Peyer's patch (tissue), 4 donors: ENCODE measurements at places on chromosomes 3 and 15.

- DNase-seq = no peak
Observed at GRCh38 chr3:114179575-114179974, 723 bp upstream of the DRD3 start.

GRCh38 chr3:61765157-61765876 lies 203.9 kb downstream of the PTPRG start:
- no peak for DNase-seq

GRCh38 chr3:129233538-129233937 lies 15.9 kb upstream of the COPG1 start:
- no peak for DNase-seq

DNA sequence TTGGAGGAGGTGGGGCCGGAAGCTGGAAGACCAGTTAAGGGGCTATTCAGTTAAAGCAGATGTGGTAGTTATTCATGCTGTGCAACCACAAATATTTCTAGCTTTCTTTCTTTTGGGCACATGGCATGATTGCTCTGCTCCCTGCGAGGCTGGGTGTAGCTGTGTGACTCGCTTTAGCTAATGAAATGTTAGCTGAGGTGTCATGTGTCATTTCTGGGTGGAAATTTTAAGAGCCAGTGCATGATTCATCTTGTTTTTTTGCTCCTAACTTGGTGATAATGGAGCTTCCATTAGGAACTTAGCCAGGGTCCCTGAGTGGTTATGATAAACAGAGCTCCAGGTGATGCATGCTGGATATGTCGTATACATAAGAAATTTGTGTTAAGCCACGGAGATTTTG lies 300.6 kb downstream of the SATB1 start:
- no peak for DNase-seq

DNA sequence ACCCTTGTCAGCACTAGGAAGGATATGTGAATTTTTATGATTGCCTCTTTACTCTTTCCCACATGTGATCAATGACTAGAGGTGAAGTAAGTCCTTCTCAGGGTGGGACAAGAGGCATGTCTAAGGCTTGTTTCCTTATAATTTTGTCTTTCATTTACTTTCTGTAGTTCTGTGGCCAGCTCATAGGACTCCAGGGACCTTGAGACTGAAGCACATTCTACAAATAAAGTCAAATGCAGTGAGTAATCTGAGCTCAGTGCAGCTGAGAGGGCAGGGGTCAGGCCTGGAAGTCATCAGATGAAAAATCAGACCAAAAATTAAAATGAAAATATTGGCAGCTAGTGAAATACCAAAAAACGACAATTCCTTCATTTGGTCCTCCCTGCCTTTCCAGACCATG lies 424.7 kb upstream of the THBS1 start:
- no peak for DNase-seq

DNA sequence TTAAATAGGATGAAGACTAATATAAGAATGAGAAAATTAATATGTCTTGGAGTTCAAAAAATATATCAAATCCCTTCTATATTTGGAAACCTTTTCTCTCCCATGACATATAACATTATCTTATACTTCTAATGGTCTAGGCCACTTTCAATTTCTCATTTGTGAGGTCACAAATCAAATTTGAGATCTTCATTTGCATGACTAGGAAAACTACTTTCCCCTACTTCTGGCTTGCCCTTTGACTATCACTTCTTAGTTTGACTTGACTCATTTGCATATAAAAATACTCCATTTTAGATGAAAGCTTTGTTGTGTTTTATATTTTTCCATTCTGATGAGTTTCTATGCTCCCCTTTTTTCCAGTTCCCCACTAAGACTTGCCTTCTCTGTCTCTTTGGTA lies 598.6 kb upstream of the TBL1XR1 start:
- DNase-seq = no peak

DNA sequence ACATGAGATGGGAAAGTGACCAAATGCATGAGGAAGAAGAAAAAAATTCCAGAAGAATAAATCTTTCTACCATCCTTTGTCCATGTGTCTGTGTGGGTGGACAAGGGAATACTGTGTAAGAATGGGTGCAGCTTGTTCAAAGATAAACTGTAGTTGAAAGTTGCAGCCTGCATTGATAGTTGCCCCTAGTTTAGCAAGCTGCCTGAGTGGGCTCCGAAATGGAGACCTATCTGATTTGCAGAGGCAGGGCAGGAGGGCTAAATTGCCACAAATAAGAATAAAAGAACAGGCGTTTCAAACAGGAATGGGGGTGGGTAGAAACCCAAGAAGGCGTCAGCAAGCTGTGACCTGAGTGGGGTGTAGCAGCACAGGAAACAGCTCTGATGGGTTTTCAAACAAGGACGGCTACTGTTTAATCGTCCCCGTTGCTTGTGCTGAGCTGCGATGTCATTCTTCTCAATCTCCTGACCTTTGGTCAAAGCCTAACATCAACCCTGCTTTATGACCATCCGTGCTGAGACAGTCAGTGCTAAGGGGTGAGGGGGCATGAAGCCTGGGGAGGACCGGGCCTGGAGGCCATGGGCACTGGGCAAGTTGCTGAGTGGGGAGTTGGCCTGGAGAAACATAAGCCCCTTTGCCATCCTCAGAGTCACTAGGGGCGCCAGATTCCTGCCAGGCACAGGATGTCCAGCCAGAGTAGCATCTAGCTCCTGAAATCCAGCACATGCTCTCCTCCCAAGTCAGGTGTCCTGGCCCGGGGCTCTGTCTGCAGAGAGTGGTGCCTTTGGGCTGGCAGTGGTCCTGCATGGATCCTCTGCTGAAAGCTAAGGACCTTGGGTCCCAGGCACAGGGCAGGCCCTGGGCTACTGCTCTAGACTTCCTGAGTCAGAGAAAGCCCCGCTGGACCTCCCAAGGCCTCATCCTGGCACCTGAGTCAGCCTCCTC lies 19.2 kb upstream of the C15orf39 start:
- DNase-seq = no peak

- peak; percentile 23 for DNase-seq
Observed at GRCh38 chr3:15301761-15302160, 30.6 kb downstream of the SH3BP5 start.

DNA sequence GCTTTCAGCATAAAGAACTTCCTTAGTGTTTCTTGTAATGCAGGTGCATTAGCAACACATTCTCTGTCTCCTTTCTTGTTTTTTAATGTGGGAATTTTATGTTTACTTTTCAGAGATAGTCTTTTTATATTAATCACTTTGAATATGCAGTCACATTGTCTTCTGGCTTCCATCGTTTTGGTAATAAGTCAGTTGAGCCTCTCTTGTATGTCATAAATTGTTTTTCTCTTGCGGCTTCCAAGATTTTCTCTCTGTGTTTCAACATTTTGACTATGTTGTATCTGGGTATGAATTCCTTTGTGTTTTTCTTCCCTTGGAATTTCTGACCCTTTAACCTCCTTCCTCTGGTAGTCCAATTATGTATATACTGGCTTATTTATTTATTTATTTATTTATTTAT lies 25.3 kb downstream of the GABRG3 start:
- no peak for DNase-seq

GRCh38 chr3:55245351-55245750 lies 241.8 kb downstream of the WNT5A start:
- no peak for DNase-seq

- no peak for DNase-seq
Observed at GRCh38 chr15:39250001-39250400, 330.9 kb upstream of the THBS1 start.

DNA sequence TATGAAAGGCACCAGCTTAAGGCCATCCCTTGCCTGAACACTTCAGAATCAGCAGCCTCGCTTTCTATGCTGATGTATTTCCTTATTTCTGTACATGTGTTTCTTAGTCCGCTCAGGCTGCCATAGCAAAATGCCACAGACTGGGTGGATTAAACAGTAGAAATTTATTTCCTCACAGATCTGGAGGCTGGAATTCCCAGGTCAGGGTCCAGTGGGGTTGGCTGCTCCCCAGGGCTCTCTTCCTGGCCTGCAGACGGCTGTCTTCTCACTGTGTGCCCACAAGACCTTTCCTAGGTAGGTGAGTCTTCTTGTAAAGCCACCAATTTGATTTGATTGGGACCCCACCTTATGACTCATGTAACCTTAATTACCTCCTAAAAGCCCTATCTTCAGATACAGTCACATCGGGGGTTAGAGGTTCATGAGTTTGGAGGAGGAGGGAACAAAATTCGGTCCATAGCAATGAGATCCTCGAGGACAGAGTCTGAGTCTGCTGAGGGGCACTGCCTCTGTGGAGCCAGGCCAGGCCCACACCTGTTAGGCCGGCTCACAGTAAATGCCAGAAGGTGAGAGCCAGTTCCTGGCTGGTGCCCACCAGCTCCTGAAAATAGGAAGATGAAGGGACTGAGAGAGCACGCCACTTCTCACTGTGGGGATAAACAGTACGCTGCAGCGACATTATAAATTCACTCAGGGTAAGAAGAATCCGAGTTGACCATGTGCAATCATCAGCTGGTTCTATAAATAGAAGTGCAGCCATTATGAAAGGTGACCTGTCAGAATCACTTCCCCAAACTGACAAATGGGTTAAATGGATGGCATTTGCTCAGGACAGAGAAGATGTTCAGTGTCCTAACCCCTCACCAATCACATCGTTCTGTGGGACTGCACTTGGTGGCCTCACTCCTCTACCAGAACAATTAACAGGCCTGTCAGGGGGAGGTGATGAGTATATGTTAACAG lies 41.1 kb downstream of the CTXND1 start:
- no peak for DNase-seq

GRCh38 chr3:157487339-157487738 lies 15.9 kb downstream of the VEPH1 start:
- no peak for DNase-seq

DNA sequence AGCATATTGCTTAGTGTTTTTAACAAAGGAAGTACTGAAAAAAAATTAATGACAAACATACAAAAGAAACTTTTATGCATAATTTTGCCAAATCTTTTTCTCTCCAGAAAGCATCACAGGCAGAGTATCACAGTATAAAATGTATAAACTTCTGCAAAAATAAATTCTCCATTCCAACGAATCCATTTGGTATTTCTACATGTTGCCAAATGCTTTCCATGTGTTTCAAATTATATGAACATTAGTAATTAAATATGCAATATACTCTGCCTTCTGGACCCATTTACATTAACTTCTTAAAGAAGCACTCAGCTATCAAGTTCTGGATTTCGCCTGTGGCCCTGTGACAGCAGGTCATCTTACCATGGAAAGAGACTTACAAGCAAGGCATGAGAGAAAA lies 189.1 kb upstream of the ALCAM start:
- DNase-seq = no peak

DNA sequence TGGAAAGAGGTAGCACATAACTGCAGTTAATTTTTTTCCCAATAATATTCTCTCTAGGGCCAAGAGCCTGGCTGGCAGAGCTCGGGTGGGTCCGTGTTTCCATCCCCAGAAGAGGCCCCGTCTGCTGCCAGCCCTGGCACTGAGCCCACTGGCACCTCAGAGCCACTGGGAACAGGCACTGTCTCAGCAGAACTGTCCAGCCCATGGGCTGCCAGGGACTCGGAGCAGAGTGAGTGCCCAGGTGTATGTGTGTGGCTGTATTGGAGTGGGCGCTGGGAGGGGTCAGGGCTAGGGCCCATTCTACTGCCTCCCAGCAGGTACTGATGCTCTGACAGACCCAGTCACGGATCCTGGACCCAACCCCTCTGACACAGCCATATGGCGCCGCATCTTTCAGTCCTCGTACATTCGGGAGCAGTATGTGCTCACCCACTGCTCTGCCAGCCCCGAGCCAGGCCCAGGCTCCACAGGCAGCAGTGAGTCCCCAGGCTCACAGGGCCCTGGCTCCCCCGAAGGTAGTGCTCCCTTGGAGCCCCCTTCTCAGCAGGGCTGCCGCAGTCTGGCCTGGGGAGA lies 8.9 kb downstream of the VWA5B2 start:
- DNase-seq = no peak

DNA sequence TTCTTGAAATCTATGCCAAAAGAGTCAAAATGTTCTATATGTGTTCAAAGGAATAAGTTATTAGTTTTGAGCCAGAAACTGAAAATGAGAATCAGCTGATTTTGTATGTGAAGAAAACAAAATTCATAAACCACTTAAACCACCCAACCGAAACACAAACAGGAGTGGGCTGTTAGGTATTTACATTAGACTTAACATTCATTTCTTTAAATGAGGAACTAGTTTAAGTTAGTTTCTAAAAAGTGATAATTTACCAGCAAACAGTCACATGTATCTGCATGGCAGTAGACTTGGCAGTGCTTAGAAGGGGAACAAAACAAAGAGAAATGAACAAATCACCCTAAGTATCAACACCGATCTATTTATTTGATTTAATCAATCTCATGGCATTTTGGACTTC lies 128.0 kb downstream of the GMNC start:
- DNase-seq = no peak

DNA sequence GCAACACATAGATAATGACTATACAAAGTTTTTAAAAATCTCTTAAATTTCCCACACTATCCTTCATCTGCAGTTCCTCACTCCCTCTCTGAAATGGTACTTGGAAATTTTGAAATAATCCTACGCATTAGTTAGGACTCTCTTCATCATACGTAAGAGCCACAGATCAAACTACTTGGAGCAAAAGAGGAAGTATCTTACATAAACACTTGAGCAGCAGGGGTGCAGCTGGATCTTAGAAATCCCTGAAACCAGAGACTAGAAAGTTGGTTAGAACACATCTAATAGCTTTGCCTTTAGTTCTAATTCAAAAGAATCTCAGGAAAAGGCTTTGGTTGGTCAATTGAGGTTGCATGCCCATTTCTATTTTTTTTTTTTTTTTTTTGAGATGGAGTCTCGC lies 38.8 kb upstream of the ZNF445 start:
- DNase-seq = no peak

DNA sequence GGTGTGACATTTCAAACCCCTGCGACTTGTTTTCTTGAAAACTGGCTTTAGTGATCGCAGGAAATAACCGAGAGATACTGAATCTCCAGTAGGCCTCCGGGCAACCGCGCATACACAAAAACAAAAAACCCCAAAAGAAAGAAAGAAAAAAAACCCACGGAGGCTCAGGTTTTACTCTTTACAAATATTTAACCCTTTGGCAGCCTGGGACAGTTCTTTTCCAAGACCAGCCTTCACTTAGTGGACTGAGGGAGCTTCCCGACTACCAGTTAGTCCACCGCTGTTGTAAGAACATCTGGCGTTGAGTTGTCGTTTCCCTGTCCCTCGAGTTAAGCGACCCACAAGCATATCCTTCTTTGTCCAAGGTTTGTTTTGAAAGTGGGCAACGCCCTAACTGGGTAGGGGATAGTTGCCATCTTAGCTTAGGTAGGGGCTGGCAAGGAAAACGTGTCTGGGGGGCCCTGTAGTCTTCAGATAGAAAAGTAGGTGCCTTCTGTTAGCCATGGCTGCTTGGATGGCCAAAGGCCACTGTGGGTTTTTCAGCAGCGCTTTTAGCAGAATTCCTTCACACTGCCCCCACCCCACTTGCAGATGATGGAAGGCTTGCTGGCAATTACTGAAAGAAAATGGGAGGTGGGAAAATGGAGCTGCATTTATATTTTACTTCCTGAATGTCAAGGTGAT lies 6.9 kb downstream of the ISL2 start:
- no peak for DNase-seq

- DNase-seq = no peak
Observed at GRCh38 chr15:47340571-47340920, 376.8 kb upstream of the SEMA6D start.

GRCh38 chr15:43085921-43086320 lies 19.9 kb downstream of the UBR1 start:
- no peak for DNase-seq

GRCh38 chr3:9780458-9780812 lies 10.7 kb upstream of the CAMK1 start:
- peak; percentile 20 for DNase-seq

- no peak for DNase-seq
Observed at GRCh38 chr3:109900783-109901182, 563.4 kb upstream of the DPPA4 start.

- no peak for DNase-seq
Observed at GRCh38 chr3:82194870-82195269, 433.4 kb upstream of the GBE1 start.
